ENCODE measurements at places on chromosomes 12 and 14.

GRCh38 chr12:81942594-81942993 is 183.4 kb upstream of the PPFIA2 start:
- no peak for DNase-seq

DNA sequence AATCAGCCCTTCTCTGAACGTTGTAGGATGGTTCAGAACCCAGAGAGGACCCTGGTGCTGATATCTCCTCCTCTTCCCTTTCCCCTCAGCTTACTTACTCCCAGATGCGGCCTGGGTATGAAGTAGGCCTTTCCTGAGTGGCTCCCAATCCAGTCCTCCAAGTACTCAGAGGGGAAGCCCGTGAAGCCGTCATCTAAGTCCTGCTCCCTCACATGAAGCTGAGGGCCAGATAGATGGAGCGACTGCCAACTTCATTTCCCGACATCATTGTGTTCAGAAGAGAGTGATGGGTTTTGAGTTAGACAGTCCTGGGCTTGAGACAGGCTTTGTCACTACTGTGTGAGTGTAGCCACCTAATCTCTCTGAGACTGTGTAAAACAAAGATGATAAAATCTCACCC is 2.7 kb downstream of the APOLD1 start:
- DNase-seq, result no peak

DNA sequence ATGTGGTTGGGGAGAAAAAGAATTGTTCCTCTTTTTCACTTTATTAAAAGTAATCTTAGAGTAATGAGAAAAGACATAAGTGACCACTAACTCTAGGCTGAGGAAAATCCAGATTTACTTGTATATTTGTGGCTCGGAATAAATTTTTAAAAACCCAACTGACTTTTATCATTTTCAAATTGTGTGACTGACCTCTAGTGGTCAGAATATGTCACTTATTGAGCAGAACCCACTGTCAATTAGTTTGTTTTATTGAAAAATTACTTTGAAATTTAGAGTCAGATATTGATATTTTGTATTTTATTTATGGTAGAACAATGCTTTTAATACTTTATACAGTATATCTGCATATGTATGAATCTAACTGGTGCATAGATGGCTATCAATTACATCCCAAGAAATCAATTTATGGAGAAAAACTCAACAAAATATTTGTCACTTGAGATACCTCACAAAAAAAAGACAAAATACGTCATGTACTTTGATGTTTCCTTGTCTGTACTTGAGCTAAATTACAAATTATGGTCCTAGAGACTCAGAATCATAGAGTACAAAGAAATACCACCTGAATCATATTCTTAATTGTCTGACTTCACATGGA is 229.4 kb downstream of the CNTN1 start:
- no peak for DNase-seq

GRCh38 chr14:75220156-75220555 is 43.7 kb upstream of the TMED10 start:
- DNase-seq, result no peak

- no peak for DNase-seq
These were observed 103.8 kb downstream of the PRKD1 start for GRCh38 chr14:29823816-29824215.

DNA sequence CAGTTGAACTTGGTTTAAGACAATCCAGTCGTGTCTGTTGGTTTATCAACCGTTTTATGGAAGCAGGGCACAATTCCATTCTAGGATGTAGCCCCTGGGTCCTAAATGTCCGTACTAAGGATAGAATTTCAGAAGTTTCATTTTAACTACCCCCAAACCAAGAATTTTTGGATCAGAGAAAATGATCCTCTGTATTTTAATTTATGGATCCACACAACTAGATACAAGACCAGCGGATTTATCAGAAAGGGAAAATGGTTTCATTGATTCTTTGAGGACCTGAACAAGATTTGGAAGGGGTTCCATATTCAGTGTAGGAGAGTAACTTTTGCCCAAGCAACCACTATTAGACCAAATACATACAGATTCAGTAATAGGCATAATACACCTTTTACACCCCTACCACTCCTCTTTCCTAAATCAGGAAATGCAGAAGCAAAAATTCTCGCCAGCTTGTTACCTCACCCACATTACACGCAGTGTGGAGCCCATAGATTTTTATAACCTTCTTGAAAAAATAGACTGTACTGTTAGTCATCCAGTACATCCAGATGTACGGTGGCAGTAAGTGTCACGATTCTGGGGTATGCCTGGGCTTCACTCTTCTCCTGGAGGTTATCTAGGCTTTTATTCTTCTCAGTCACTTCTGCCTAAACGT is 1.4 kb upstream of the FBXL14 start:
- DNase-seq, result no peak

GRCh38 chr12:122724641-122725243 is 5.9 kb downstream of the HCAR1 start:
- DNase-seq, result no peak

Data from T-helper 2 cell (primary cell).